Activated naive CD4-positive, alpha-beta T cell (primary cell): ENCODE measurements at places on chromosomes 5 and 9.

DNA sequence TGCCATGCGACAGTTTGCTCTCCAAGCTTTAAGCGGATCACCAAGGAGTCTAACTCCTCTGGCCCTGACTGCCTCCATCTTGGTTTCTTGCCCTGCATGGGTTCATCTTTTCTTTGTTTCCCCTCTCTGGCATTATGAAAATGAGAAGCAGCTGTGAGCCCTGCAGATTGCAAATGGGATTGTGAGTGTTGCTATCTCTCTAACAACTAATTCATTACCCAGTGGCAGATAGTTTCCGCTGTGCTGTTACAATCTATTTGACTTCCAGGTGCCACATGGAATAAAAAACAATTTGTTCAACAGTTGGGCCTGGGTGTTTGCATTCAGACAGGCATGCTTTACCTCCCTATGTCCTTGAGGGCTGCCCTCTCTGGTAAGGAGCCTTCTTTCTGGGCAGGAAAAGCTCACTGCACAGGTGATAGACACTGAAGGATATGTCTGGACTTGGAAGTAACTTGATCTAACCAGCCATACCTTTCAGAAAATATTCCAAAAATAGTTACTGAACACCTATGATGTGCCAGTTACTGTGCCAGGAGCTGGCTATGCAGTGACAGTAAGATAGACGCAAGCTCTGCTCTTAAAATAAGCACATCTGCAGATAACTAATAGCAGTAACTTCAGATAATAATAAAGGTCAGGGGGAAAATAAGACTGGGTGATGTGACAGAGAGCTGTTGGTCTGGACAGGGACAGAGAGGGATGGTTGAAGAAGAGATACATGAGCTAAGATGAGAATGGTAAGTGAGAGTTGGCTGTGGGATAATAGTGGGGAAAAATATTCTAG, 40.1 kb downstream of the GRIA1 start:
- no peak for DNase-seq

GRCh38 chr5:131538177-131538593, 96.8 kb downstream of the RAPGEF6 start:
- DNase-seq: no peak

GRCh38 chr5:172973127-172973916, 10.2 kb upstream of the ATP6V0E1 start:
- DNase-seq: no peak

DNA sequence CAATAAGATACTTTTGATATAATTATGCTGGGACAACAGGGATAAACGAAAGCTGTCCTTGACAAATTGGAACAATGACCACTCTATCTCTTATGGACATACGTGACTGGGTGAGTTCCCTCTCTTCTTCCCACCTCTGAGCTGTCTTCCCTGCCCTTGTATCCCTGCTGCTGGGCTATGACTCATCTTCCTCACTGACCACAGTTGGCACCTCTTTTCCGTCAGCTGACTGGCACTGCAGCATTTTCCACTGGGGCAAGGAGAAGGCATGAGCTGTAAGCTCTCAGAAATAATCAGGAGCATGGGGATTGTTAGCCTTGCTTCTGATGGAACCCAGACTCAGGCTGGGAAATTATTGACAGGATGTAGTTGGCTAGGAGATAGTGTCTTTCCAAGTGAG, 48.7 kb downstream of the PCSK1 start:
- DNase-seq: no peak

DNA sequence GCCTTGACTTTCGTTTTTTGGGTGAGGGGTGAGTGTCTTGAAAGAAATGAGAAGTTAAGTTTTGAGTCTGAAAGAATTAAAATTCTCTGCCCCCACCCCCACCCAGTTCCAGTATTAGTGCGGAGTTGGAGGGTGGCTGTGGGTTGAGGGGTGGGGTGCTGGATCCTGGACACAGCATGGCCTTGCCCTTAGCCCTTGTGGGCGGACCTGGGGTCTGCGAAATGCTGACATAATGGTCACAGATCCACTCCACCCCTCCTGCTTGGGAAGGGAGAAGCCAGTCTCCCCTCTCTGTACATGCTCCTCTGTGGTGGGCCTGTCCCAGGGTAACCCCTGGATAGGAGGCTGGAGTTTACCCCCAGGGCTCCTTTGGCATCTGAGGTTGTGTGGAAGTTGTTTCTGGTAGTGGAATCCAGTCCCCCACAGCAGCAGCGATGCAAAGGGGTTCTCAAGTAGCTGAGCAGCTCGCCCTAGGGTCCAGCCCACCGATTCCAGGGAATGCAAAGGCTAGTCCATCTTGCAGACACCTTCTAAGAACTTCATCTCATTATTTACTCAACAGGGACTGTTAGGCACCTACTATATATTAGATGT, 42.8 kb upstream of the TCF7 start:
- no peak for DNase-seq

DNA sequence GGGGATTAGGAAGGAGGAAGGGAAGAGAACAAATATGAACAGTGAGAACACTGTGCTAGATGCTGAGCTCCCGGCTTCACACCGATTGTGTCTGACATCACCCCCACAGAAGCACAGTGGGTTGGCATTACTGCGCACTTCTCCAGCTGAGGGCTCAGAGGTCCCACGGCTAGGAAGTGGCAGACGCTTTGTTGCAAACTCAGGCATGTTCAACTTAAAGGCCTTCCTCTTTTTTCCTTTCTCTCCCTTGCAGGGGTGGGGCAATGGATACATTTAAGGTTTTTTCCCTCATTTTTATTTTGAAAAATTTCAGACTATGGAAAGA, 15.5 kb upstream of the SHB start:
- DNase-seq: no peak

DNA sequence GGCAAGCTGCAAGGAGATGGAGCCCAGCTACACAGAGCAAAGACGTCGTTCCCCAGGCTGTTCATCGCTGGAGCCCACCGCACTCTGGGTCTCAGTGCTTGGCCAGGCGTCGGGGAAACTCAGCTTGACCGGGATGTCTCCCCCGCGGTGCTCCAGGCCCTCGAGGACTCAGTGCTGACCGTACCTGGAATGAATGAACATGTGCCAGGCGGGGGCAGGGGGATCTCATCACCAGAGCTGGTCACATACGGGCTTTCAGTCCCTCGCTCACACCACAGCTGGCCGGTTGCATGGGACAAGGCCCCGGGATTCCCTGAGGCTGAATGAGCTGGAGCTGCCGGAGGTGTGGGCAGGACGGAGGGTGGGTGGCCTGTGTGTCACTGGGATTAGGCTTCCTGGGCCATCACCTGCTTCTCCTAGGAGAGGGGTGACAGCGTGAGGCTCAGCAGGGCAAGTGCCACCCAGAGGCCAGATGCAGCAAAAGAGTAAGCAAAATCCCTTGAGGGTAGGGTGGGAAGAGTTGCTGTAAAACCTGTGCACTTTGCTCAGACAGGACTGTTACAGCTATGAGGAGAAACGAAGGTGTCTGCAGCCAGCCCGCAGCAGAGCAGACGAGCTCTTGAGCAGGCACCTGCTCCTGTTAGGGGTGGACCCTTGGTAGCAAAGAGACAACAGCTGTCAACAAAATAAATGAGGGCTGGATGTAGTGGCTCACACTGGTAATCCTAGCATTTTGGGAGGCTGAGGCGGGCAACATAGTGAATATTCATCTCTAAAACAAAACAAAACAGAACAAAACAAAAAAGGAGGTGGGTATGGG, 70.7 kb upstream of the RAPGEF1 start:
- no peak for DNase-seq

GRCh38 chr5:71475788-71476384, 20.4 kb downstream of the BDP1 start:
- no peak for DNase-seq

GRCh38 chr9:105405514-105406131, 42.2 kb upstream of the FSD1L start:
- peak; percentile 24 for DNase-seq

DNA sequence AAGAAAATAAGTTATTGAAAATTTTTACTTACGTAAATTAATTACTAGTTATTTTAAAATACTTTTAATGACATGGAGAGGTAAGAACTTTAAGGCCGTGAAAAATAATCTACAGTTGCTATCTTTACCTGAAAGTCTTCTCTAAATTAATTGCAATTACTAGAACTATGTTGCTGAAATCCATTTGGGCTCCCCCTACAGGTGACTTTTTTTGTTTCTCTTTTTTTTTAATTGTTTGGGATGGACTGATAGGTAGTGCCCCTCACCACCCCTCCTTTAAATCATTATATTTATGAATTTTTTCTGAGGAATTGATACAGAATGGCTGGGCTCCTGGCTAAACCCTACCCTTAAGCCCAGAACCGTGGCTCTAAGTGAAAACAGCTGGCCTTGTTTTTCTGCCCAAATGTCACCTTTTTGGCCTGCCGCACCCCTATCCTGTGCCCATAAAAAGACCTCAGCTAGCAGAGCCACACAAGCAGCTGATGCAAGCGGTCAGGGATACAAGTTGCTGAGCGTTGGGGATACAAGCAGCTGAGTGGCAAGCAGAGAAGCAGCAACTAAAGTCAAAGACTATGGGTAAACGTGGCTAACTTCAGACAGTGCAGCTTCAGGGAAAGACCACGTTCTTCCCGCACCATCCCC, 315.2 kb upstream of the ACO1 start:
- no peak for DNase-seq

- DNase-seq: no peak
Observed at GRCh38 chr9:18721995-18722310, 248.0 kb downstream of the ADAMTSL1 start.

DNA sequence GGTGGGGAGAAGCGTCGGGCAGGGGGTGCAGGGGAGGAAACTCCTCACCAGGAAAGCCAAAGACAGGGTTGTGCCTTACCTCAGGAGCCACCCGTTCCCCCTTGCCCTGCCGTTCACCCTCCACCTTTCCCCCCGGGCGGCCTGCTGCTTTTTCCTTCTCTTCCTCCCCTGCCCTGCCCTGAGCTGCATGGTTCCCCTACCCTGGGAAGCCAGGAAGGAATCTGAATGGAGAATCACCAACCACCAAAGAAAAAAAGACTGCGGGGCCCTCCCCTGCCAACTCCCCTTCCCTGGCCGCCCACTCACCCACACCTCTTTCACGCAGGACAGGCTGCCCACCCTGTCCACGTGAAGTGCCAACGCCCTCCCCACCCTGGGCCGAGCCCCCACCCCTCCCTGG, 820 bp upstream of the NFX1 start:
- DNase-seq: no peak

DNA sequence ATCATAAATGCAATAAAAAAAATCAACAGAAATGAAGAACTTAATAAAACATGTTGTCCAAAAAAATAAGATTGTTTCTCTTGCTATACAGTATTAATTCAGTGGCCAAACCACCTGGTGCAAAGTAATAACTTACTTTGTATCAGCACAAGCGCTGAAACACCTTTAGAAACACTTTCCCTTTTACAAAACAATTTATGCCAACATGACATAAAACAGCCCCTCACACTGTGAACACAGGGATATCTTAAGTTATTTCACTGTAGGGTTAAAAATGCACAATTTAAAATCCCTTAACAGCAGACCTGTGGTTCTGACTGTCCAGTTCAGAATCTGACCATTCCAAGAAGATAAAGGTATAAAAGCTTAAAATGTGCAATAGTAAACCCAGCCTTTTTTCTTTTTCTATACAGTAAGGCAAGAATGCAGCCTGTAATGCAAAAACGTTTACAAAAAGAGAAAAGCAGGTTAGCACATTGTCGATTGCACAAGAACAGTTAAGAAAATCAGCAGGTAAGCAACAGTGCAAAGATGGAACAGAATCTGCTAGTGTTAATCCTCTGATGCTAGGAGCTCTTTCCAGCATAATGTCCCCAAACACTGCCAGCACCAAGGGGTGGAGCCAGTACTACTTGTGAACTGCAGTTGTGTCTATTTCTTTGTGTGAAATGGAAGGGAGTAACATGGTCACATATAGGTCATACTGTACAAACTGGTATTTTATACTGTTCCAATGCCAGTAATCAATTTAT, 21.6 kb downstream of the RAB14 start:
- no peak for DNase-seq

DNA sequence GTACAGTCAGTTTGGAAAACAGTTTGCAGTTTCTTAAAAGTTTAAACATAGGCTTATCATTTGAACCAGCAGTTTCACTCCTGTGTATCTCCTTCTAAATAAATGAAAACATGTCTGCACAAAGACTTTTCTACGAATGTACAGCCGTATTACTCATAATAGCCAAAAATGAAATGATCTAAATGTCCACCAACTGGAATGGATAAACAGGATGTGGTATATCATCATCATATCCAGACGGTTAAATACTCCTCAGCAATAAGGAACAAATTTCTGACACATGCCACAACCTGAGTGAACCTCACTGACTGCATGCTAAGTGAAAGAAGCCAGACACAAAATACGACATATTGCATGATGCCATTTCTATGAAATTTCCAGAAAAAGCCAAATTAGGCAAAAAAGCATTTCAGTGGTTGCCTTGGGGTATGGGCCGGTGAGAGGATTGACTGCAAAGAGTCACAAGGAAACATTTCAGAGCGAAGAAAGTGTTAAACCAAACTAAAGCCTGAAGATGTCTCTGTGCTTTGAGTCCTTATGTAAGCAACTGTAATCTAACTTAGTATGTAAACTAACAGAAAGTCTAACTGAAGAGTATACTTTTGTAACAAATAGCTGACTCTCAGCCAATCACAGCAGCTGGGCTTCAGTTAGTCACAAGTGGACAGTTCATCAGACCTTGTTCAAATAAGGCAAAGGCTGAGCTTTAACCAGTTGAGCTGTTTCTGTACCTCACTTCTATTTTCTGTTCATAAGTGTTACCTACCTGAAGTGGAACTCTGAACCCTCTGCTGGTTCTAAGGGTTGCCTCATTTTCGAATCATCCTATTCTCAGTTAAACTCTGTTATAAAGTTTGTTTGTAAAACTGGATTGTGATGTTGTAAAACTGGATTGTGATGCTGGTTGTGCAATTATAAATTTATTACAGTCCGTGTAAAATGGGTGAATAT, 65.2 kb downstream of the TRIO start:
- DNase-seq: no peak

DNA sequence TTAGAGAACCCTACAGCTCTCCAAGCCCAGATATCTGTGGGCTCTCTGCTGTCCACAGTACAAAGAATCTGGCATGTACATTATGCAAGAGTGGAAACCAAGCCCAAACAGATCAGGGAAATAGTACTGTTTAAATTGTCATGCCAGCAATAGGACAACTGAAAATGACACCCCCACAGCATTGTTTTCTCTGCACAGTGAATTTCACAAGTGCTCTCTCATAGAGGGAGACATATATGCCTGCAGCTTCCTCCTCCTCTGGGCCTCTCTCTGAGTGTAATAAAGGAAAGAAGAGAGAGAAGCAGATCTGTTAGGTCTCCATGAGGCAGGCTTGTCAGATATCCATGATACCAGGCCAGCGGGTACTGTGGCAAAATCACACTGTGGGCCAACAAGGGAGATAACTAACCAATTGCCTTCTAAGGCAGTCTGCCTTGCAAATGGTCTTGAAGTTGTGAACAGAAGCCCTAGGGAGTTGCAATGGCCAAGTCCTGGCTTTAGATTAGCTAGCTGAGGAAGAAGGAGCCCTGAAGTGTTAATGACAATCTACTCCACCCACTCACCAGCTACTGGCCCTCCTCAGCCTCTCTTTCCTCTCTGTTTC, 54.4 kb upstream of the JMY start:
- DNase-seq: no peak

GRCh38 chr9:18229992-18230676, 243.8 kb upstream of the ADAMTSL1 start:
- DNase-seq: no peak

GRCh38 chr5:113748403-113748802, 234.9 kb downstream of the YTHDC2 start:
- no peak for DNase-seq
